ENCODE measurements at places on chromosomes 13 and 19.

GRCh38 chr13:105410602-105411001 lies 1124.9 kb downstream of the EFNB2 start:
- DNase-seq: no peak

- no peak for DNase-seq
Measured at GRCh38 chr13:37194428-37194861, 89.0 kb upstream of the CSNK1A1L start.

- no peak for DNase-seq
Measured at GRCh38 chr19:38172001-38172400, 52.0 kb downstream of the DPF1 start.

- DNase-seq: no peak
Measured at GRCh38 chr19:47357788-47358680, 8.9 kb downstream of the DHX34 start.

DNA sequence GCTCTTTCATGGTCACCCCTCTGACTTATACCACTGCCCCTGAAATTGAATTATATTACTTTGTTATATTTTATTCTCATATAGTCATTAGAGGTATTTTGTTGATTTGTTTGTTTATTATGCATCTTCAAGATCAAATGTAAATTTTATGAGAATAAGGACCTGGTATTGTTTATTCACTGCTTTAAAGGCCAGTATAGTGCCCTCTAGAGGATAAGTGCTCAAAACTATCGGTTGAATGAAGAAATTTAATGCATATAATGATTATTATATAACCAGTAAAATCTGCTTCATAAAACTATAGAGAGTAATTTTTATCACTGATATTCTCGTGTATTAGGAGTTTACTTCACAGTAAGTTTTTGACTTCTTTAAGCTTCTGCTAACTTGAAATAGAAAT lies 1401.9 kb downstream of the SLITRK1 start:
- no peak for DNase-seq

- no peak for DNase-seq
Measured at GRCh38 chr19:23887642-23888041, 27.0 kb upstream of the ZNF726 start.

DNA sequence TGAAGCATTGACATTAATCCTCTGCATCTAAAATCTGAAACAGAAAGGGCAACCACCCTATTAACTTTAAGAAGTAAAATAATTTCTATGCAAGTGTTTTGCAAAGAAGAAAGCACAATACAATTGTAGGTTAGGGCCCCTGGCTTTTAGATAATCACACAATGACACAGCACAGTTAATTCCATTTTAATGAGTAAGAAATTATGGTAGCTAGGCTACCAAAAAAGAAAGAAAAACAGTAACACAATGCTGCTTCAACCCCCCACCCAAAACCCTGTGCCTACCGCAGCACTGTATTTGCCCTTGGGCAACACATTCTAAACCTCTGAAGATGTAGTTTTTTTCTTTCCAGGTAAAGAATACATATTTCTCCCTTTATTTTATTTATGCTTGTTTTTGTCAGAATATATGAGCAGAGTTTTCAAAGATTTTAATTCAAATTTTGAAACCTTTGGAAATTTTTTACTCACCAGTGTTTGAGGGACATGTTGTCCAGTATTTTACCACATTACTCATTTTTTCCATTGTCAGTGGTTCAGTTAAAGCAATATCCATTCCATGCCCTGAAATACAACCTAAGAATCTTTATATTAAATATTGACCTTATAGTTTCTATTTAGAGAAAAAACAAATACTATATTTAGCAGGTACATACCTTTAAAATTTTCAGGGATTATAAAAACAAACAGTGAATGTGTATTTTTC lies 21.1 kb downstream of the SOHLH2 start:
- no peak for DNase-seq

DNA sequence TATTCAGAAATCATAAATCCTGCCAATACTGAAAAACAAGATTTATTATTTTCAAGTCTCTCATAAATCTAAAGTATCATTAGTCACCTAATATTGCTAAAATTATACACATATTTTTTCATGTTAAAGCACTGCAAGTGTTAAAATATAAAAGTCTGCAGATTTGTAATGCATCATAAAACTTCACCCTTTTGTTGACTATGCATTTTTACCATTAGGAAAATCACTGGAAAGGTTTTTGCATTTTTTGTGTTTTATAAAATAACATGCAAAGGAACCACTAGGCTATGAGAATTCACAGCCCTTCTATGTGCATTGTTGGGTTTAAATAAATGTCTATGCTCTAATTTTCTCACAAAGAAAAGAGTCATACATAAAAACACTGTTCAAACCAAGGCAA lies 407.3 kb downstream of the DACH1 start:
- DNase-seq: no peak

- no peak for DNase-seq
Measured at GRCh38 chr19:39679056-39679790, 23.5 kb downstream of the LGALS16 start.

GRCh38 chr13:111449041-111449440 lies 128.6 kb downstream of the TEX29 start:
- DNase-seq: no peak

- DNase-seq: no peak
Measured at GRCh38 chr19:54206030-54206830, 5.6 kb downstream of the RPS9 start.

GRCh38 chr13:80666782-80667552 lies 326.0 kb upstream of the SPRY2 start:
- DNase-seq: no peak

- no peak for DNase-seq
Measured at GRCh38 chr13:29573190-29573589, 22.3 kb downstream of the SLC7A1 start.
